Muscle of back (tissue), 13 donors: ENCODE measurements at places on chromosomes 2 and 18. TPM values are rescaled to one million over a fixed set of nuclear protein-coding genes. Genes with fewer than 3 reads are reported as not detected.

DNPEP gene
- polyA plus RNA-seq: 36.5 TPM

ATOH8 gene
- polyA plus RNA-seq: 15.6 TPM

CERKL gene
- 5.9 TPM for polyA plus RNA-seq

PIGN gene
- 20.6 TPM for polyA plus RNA-seq
